Hematopoietic multipotent progenitor cell treated with erythropoietin and hydrocortisone succinate and interleukin-3 and kit ligand, for 17 days (in vitro differentiated cells): ENCODE measurements at places on chromosomes 7 and 10.
A peak's percentile ranks its signal among the peaks of the same experiment; 100 is the strongest.

DNA sequence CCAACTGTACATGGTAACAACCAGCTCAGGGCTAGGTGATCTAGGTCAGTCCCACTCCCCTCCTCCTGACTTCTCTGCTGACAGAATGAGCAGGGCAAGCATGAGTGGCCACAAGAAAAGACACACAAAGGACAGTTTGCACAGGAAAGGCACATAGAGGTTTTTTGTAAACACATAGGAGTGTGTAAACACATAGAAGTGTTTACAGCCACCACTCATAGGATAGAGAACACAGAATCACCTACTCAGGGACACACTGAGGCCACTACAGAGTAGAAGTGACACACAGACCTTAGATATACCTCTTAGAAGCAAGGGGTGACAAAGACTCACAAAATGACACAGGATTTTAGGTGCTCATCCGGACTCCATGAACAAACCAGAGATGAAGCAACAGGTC lies 19.0 kb downstream of the NUDCD3 start:
- no peak for DNase-seq

DNA sequence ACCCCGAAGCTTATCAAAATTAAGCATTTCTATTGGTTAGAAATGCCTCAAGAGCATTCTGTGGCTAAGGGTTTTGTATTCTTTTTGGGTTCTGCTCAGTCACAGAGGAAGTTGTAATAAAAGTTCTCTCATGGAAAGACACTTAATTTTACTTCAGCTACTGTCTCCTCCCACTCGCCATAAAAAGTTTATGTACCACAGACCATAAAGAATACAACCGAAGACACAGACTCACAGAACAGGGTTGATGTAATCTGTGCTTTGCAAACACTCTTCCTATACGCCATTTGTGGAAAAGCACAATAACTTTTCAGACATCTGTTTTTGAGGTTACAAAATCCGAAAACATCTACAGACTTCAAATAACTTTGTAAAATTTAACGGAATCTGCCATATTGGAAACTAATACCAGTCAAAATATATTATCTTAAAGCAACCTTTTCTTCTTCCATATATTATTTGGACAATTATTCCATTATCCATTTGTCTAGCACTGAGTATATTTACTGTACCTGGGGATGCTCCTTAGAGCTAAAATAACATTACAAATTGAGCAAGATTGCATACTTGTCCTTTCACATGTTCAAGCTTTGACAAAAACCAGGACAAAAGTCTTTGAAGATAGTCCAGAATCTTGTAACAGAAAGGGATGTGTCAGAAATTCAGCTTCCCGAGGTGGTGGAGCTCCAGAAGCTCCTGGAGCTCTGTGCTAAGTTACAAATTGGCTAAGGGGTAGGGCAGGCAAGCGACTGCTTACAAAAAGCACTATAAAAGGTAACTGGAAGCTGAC lies 219.0 kb upstream of the MEOX2 start:
- DNase-seq, result no peak

- DNase-seq, result no peak
These were observed 68.4 kb upstream of the SRRM3 start for GRCh38 chr7:76133164-76133775.

GRCh38 chr10:124091646-124092249 lies 1.6 kb downstream of the CHST15 start:
- DNase-seq, result no peak

GRCh38 chr10:91162050-91162494 lies 58.4 kb upstream of the PCGF5 start:
- peak; percentile 43 for DNase-seq

GRCh38 chr10:91210435-91210834 lies 10.0 kb upstream of the PCGF5 start:
- DNase-seq, result no peak

DNA sequence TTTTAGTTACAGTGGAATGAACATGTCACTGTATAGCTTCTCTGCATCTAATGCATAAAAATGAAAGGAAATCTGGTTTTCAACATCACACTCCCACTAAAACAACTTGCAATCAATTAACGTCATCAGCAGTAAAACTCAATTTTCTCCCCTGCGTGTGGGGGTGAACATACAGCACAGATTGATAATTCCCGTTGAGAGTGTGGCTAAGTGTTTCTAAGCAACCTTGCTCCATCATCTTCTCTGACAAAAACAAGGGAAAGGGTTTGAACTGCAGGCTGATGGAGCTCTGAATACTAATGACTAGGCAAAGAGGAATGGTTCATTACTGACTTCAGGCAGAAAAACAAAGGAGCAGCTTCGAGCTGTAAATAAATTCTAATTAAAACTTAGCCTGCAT lies 238.3 kb downstream of the PARD3 start:
- no peak for DNase-seq

- DNase-seq, result peak; percentile 16
These were observed 1.1 kb downstream of the TRRAP start for GRCh38 chr7:98879198-98879978.

GRCh38 chr10:114064151-114065048 lies 20.7 kb downstream of the ADRB1 start:
- no peak for DNase-seq

GRCh38 chr7:148672041-148672440 lies 26.7 kb upstream of the CUL1 start:
- no peak for DNase-seq

- no peak for DNase-seq
These were observed 19.5 kb upstream of the PDE1C start for GRCh38 chr7:32089678-32090077.

GRCh38 chr7:36929791-36930190 lies 205.5 kb upstream of the AOAH start:
- DNase-seq, result no peak

DNA sequence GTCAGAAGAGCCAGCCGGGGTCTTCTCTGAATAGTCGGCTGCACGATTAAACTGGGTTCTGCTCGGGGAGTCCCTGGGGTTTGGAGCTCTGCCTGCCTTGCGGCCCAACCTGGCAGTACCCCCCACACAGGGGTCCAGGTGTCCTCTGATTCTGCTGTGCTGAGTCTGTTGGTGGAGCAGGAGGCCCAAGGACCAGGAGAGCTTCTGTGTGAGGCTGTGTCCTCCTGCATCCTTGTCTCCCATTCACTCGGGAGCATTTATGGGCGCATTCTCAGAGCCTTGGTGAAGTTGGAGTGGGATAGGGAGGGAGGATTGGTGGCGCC lies 14.2 kb downstream of the INPP5A start:
- DNase-seq, result no peak

DNA sequence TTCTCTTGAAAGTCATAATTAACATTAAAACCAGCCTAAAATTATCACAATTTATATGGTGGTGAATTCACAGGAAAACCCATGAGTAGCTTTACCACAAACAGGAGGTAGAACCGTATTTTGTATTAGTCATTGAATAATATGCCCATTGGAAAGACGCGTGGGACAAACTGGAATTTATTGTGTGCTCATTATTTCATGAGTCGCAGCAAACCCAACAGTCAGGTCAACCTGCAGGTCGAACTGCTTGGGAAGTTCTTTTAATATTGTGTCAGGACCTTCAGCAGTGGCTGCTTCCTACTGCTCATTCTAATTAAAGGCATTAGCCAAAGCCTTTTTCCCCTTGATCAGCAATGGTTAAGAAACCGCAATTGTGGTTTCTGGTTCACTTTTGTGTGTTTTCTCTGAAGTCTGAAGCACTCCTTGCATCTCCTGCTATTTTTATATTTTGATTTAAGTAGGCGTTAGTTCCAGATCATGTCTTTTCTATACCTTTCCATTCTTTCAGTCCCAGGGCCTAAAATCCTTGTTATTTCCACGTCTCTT lies 100.1 kb downstream of the RAB11FIP2 start:
- no peak for DNase-seq

- DNase-seq, result no peak
These were observed 1599.9 kb upstream of the LRRTM3 start for GRCh38 chr10:65325913-65326312.

DNA sequence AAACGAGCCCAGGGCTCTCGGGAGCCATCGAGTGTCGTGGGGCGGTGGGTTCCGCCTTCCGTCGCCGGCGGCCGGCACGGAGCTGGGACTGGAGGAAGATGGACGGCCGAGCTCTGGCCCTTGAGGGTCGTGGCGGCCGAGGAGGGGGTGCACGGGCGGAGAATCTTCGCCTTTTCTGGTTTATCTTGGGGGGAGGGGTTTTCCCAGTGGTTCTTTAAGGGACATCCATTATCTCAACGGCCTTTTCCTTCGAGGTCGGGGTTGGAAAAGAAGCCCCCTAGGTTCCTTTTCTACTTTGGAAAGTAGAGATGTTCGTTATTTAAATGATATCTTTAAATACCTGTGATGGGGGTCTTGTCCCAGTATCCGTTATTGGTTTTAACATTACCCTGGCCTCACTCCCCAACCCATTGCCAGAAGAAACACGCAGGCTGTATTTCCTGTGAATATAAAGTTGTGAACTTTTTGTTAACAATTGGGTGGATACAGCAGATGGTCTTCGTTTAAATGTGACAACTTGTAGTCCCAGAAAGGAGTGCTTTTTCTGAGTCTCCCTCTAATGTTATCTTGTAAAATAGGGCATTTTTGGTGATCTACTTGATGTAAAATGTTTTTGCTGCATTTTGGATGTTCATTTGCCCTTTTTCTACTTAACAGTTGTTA lies 765 bp downstream of the CCAR1 start:
- peak; percentile 31 for DNase-seq

DNA sequence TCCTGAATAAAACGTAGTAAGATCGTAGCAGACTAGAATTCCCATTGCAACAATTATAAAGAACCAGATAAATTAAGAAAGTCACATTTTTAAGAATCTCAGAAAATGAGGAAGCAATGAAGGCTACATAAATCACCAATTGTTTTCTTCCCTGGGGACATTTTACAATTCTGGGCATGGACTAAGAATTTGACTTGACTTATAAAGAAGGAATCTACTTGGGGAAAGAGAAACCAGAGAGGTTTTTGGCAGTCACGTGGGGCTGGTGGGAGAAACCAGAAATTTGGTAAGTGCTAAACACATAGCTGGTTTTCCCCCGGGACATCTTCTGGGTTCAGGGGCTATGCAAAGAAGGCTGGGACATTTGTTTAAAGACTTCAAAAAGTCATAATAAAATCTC lies 109.8 kb upstream of the IL6 start:
- no peak for DNase-seq

GRCh38 chr10:112302335-112302734 lies 19.1 kb downstream of the TECTB start:
- DNase-seq, result no peak
